ENCODE measurements at places on chromosomes 2 and 18.

GRCh38 chr2:77488141-77488540, 34.0 kb downstream of the LRRTM4 start:
- DNase-seq = no peak

GRCh38 chr18:39313992-39314391, 1748.4 kb upstream of the CELF4 start:
- no peak for DNase-seq

DNA sequence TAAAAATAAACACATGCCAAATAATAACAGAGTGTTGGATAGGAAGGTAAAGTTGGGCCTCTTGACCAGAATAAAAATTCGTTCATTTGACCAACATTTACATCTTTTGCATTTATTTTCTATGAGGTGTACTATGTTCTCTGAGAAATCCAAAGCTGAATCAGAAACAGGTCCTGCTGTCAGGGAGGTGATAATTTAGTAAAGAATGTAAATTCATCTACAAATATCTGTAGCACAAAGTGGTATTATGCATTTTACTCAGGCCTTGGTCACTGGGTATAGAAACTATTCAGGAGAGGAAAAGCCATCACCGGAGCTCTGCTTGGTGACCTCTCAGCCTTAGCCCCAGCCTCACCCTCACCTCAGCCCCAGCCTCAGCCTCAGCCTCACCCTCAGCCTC, 208.9 kb downstream of the SPP2 start:
- no peak for DNase-seq

GRCh38 chr2:239113615-239114014, 265.7 kb downstream of the TWIST2 start:
- DNase-seq = no peak
